ENCODE measurements at places on chromosomes 6 and 20.

DNA sequence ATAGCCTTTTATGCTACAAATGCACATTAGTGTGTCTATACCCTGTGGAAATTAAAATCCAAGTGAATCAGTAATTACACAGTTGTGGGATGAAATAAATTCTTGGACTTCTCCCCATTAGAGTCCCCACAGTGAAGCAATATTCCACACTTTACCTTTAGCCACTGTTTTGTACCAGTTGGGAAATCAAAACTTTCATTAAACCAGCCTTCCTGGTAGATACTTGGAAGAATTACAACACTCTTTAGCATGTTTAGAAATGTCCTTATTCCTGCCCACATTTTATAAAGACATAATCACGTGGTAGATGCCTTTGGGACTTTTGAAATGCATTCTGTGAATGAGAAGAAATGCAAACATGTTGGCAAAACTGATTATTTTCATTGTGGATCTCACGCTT, 49.0 kb upstream of the ANKEF1 start:
- DNase-seq = no peak

- DNase-seq = no peak
Measured at GRCh38 chr6:131164506-131164905, 29.2 kb downstream of the AKAP7 start.

- DNase-seq = no peak
Measured at GRCh38 chr6:156791320-156791850, 14.2 kb downstream of the ARID1B start.

- DNase-seq = no peak
Measured at GRCh38 chr6:150875841-150876240, 10.3 kb downstream of the MTHFD1L start.

DNA sequence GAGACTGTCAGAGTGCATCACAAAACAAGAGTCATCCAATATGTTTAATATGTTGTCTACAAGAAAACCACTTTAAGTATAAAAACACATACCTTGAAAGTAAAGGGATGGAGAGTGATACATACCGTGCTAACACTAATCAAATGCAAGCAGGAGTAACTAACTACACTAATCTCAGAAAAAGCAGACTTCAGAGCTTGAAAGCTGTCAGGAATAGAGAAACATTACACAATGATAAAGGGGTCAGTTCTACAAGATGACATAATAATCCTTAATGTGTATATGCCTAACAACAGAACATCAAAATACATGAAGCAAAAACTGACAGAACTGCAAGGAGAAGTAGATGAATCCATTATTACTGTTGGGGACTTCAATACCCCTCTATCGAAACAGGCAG, 59.7 kb upstream of the SMIM29 start:
- no peak for DNase-seq

DNA sequence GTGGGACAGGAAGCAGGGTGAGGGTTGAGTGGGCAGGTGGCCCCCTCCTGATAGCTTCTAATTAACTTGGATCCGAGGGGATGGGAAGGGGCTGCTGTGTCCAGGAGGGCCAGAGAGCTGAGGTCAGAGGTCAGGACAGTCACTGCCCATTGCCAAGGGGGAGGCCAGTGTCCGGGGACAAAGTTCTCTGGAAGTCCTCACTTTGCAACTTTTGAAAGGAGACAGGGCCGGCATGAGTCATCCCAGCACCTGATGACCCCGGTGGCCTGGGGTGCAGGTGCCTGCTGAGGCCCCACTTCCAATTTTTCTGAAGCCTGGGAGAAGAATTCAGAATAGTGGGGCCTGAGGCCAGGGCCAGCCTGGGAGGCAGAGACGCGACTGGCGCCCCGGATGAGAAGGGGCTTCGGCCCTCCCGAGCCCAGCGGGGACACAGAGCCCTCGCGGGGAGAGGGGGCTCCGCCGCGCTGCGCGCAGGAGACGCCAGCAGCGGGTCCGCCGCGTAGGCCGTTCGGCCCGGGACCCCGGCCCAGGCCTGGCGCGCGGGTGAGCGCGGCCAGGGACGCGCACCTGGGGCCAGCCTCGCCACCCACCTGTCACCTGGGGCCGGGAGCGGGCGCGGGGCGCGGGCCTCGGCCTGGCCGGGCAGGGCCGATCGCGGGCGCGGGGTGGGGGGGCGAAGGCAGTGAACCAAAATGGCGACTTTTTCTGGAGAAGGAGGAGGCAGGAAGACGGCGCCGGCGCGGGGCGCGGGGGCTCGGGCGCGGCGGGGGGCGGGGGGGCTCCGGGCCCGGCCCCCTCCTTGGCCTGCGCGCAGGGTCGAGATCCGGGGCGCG, 586 bp downstream of the ZNF512B start:
- DNase-seq = no peak

- no peak for DNase-seq
Measured at GRCh38 chr6:166420351-166420750, 37.6 kb upstream of the MPC1 start.

- peak; percentile 98 for DNase-seq
Measured at GRCh38 chr6:37630281-37630799, 67.3 kb downstream of the MDGA1 start.

GRCh38 chr20:16363506-16364319, 209.5 kb downstream of the KIF16B start:
- DNase-seq = no peak

GRCh38 chr6:383856-384255, 7.7 kb upstream of the IRF4 start:
- DNase-seq = no peak

DNA sequence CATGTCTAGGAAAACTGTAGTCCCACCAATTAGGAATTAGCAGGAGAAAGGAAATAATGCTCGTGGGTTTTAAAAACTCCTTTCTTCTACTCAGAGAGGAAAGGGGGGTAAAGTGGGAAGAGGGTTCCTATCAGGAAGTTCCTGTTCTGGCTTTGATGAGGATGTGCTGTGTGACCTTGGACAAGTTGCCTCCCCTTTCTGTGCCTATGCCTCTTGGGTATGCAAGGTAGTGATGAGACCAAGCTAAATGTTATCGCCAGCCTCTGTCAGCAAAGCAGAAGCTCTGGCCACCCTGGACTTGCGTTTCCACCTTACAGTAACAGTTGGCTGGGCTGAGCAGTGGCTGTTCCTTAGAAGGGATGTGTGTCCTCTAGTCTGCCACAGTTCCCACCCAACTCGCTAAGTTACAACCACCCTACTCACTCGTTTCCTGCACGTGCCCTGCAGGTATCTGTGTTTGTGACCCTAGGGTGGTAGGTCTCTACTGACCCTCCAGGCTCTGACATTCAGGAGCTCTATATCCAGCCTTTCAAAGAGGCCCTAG, 110.0 kb downstream of the PREX1 start:
- DNase-seq = no peak

DNA sequence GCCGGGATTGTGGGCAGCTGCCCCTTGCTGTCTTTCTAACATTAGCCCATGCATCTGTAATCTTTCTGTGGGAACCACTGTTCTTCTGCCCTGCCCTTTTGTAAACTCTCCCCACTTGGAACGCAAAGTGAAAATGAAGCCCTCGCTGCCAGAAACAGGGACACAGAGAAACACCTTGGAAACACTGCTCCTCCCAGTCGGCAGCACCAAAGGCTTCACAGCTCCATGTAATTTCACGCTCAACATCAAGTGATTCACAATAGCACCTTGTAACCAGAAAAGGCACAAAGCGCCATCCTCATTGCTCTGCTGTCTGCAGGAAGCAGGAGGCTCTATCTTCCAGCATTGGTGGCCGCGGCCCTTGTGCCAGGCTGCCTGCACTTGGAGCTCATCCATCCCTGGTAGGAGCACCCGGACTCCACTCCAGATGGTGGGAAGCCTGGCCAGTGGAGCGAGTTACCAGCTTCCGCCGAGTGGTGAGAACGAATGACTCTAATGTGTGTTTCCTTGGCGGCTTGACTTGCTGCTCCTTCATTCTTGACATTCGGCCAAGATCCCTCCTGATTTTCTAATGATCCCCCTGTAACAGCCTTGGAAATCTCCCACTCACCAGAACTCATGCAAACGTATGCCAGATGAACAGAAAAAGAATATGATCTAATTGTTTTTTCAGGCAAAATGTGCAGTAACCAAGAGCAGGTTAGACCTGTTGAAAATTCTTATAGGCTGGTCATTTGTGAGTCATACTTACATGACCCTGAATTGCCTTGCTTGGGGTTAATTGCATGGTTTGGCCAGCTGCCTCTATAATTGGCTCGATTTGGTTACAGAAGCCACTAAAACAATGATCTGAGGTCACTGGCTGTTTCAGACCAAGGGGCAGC, 169.1 kb upstream of the CDYL start:
- DNase-seq = no peak

DNA sequence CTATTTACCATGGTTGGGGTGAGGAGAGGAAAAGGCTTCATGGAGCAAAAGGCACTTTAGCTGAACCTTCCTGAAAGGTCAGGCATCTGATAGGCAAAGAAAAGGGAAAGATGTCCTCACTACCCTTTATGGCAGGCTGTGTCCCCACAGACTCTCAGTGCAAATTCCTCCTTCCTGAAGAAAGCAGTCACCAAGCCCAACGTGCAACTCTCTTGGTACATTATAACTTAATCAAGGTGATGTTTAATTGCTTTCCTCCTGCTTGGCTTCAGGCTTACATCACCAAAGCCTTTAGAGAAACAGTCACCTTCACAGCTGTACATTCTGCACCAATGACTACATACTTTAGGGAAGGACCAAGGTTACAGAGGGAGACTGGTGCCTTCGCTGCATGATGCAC, 2.1 kb upstream of the CLIC5 start:
- DNase-seq = no peak

- DNase-seq = no peak
Measured at GRCh38 chr6:88867841-88868731, 95.3 kb downstream of the RNGTT start.

GRCh38 chr20:60977901-60978300, 274.2 kb upstream of the CDH4 start:
- no peak for DNase-seq

- DNase-seq = no peak
Measured at GRCh38 chr20:10846766-10847165, 173.0 kb upstream of the JAG1 start.

All from AG09309 (cell line).